ENCODE measurements at places on chromosomes 5 and 9.

- DNase-seq = peak; percentile 55
Observed at GRCh38 chr9:91515074-91515687, 91.5 kb upstream of the NFIL3 start.

- no peak for DNase-seq
Observed at GRCh38 chr9:102209176-102209575, 470.7 kb upstream of the GRIN3A start.

DNA sequence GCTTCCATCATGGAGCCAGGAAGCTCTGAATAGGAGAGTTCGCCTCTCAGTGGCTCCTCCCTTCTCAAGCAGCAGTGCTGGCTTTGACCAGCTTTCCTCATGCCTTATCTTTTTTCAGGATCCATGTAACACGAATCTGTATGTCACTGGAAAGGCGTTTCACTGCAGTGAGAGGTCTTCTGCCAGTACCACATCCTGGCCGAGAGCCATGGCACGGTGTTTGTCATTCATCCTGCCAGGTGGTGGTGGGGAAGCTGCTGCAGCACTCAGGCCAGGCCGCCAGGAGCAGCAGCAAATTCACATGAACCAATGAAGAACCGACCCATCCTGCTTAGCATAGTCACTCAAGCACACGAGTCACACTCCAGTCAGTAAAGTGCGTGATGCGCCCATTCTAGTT, 179.0 kb downstream of the FANCC start:
- DNase-seq = no peak

GRCh38 chr5:14251733-14252132, 108.6 kb downstream of the TRIO start:
- DNase-seq = no peak

DNA sequence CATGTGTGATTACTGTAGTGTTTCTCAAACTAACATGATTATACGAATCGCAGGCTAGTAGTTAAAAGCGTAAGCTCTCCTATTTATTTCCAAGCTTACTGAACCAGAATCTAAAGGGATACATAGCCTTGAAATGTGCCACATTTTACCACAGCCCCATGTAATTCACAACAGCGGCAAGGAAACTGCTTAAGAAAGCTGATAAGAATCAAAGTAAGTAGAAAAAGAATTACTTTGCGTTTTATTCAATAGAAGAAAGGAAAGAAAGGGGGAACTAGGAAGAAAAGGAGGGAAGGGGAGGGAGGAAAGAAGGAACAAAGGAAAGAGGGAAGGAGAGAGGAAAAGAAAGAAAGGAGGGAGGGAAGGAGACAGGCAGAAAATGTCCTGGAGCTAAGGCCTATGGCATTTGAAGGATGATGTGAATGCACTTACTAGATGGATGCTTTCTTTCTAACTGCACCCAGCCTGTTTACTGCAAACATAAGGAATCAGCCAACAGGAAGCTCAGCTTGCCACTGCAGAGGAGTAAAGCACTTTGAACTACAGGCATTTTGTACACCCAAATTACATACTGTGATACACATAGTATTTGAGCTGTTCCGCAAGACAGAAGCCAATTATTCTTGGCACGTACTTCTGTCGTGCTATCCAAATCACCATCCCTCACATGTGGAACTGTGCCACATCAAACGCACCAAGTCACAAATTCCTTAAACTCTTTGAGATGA, 521.7 kb downstream of the RAB3C start:
- no peak for DNase-seq

DNA sequence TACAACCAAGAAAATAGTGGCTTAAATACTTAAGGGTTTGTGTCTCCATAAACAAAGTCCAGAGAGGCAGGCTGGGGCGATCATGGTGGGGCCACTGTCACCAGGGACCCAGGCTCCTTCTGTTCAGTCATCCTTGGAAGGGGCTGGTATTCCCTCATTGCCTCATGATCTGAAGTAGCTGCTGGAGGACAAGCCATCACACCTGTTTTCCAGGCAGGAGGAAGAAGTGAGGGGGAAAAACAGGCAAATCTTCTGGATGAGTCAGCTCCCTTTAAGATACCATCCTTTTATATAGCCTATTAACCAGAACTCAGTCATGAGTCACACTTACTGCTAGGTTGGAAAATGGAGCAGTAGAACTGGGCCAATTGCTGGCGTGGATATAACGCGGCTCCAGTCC, 92.3 kb downstream of the DAP start:
- no peak for DNase-seq

DNA sequence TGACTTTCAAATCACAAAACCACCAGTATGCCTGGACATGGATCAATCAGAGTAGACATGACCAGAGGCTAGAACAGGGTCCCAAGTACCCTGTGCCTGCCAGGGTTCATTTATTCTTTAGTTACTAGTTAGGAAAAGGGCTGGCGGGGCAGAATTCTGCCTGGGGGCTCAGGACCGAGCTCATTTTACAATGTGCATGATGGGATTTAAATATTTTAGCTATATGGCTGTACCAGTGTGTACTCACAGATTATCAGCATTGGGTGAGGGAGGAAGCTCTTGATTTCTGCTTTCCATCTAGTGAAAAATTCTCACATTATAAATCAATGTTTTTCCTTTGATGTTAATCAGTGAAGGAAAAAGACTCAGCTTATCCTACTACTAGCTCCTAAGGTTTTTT, 1511.1 kb downstream of the EFNA5 start:
- DNase-seq = no peak

GRCh38 chr5:62506659-62507460, 71.8 kb upstream of the LRRC70 start:
- DNase-seq = no peak

- peak; percentile 65 for DNase-seq
Observed at GRCh38 chr5:151696470-151697061, 9.9 kb upstream of the SPARC start.

DNA sequence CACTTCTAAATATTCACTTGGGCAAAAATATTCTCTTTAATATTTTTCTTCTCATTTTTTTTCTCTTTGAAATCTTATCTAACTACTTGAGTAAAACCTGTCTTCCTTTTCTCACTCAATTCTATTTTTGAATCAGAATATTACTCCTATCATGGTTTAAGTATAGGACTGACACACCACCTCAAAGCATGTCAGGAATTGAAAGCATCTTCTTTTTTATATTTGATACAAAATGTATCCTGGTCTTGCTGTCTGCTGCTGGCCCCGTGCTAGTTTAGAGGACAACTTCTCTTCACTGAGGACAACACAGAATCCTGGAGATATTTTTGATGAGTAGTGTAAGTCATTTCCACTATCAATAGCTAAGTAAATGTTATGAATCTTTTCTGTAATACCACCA, 383.6 kb downstream of the GADD45G start:
- DNase-seq = no peak

DNA sequence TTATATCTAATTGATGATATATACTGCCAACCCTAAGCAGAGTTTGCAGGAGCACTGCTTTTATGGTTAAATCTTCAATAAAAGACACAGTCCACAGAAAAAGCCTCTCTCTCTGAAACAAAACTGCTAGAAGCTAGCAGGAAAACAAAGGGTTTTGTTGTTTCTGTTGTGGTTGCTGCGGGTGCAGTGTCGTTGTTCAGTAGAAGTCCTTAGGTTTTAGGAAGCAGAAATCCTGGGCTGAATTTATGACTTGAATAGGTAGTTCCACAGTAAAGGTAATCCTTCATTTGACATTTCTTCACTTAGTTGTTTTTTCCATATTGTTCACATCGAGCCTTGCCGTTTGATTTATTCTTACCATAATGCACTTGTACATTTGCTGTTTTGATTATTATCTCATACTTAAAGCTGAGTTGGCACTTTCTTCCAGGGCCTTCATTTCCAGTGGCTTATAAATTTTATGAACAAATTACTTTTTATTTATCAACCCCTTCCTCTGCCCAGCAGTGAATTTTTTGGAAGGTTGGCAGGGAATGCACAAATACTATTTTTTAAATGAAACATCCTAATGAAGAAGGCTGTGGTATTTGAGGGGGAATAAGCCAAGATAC, 209.6 kb upstream of the SLC30A5 start:
- no peak for DNase-seq

GRCh38 chr5:150519560-150519945, 11.6 kb downstream of the NDST1 start:
- no peak for DNase-seq

GRCh38 chr9:36319183-36319582, 60.9 kb upstream of the GNE start:
- DNase-seq = no peak

Measured in left ventricle myocardium superior (tissue), 1 donor.